ENCODE measurements at places on chromosomes 11 and 22.

DNA sequence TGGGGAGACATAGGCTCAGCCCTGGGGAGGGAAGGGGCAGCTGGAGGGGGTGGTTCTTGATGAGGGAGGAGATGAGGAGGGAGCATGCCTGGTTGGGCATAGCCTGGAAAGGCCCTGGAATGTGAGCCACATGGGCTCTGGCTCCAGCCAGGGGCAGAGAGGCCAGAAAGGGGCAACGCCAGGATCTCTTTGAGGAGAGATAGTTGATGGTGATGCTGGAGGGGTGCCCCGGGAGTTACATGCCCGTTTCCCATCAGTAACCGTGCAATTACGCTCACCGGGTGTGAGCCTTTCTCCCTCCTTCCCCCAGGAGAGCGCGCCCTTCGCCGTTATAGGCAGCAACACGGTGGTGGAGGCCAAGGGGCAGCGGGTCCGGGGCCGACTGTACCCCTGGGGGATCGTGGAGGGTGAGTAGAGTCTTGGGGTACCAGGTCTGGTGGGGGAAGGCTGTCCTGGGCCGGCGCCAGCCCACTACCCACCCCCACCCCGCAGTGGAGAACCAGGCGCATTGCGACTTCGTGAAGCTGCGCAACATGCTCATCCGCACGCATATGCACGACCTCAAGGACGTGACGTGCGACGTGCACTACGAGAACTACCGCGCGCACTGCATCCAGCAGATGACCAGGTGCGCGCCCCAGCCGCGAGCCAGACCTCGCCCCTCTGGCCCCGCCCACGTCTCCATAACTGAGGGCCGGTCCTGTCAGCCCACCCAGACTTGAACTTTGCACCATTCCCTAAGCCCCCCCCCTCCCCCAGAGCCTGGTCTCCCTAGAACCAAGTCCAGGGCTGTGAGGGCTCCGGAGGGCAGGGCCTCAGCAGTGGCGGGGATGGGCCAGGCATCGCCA, 1.8 kb upstream of the GP1BB start:
- no peak for DNase-seq

DNA sequence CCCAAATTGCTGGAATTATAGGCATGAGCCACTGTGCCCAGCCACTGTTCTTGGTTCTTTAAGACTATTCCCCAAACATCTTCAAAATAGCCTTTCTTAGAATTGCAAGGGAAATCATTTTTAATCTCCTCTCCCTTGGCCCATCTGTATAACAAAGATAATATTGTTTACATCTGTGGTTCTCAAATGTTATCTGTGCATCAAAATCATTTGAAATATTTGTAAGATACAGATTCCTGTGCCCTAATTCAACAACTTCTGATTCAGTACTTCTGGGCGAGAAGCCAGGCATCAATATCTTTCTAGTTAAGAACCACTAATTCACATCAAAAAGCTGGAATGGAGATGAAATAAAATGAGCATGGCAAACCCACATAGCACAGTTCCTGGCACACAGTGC, 83.0 kb downstream of the TMPRSS5 start:
- no peak for DNase-seq

- no peak for DNase-seq
These were observed 6.0 kb downstream of the UCP2 start for GRCh38 chr11:73976451-73977151.

GRCh38 chr11:121369366-121369765, 76.8 kb downstream of the SC5D start:
- no peak for DNase-seq

DNA sequence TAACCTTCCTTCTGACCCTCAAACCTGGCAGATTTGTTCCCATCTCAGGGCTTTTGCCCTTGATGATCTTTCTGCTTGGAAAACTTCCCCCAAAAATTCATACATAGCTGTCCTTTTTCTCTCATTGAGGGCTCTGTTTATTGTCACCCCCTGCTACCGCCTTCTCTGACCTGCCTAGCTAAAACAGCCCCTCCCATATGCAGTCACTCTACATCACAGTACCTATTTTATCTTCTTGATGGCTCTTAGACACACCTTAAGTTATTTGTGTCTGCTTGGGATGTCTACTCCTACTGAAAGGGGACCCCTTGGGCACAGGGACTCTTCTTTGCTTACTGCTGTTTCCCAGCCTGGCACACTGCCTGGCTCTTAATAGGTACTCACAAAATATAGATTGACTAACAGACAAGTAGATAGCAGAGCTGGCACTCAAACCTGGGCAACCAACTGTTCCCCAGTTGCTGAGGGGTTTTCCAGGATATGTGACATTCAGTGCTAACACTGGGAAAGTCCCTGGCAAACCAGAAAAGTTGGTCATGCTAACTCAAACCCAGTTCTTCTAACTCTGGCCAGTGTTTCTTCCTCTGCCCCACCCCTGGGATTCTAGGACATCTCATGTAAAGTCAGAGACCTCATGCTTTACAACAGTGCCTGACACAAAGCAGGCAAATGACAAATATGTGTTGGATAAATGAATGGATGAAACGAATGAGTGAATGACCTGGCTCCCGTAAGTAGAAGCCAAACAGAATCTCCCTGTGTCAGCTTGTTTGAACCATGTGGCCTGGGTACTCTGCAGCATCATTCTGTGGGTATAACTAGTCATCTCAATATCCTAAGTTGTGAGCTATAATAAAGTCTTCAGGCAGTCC, 19.8 kb upstream of the FJX1 start:
- no peak for DNase-seq

DNA sequence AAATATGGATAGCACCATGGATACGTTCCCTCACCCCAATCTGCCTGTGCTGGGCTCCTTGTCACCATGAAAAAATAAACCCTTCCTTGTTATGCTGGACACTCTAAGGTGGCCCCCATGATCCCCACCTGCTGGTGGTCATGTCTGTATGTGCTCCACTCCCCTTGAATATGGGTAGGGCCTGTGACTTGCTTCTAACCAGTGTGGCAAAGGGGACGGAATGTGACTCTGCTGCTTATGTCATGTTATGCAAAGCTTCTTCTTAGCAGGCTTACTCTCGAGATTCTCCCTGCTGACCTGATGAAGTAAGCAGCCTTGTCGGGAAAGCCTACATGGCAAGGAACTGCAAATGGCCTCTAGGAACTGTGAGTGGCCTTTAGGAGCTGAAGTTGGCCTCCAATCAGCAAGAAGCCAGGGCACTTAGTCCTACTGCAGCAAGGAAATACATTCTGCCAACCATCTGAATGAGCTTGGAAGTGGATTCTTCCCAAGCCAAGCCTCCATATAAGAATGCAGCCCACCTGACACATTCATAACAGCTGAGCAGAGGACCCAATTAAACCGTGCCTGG, 159.9 kb downstream of the CCDC34 start:
- DNase-seq, result no peak

- no peak for DNase-seq
These were observed 7.7 kb upstream of the NEAT1 start for GRCh38 chr11:65414776-65415498.

DNA sequence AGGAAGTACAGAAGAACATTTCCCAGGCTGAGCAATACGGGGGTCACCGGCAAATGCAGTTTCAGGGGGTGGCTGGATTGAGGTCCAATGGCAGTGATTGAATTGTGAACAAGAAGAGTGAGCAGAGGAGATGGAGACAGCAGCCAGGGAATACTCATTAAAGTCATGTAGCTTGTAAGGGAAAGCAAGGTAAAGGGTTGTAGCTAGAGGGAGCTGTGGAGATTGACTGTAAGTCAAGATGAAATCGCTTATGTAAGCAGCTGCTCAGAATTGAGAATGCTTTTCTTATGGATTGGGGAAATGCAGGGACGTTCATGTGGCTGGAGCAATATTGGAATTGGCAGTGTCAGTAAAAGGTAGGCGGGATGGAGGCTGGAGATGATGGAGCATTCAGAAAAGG, 111.4 kb upstream of the TBCEL start:
- no peak for DNase-seq

- peak; percentile 37 for DNase-seq
These were observed 418 bp downstream of the ACO2 start for GRCh38 chr22:41469218-41469851.

DNA sequence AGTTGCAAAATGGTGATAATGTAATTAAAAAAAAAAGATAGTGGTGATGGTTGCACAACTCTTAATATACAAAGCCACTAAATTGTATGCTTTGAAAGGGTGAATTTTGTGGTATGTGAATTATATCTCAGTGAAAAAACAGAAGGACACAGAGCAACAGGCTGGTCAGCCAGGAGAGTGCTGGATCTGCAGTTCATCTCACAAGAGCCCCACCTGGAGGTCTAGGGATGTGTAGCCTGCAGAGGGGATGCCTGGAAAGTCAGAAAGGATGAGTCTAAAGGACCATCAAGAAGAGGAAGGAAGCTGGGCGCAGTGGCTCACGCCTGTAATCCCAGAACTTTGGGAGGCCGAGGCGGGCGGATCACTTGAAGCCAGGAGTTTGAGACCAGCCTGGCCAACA, 9.0 kb downstream of the POLR3H start:
- no peak for DNase-seq

GRCh38 chr22:35039625-35040024, 26.3 kb upstream of the ISX start:
- DNase-seq, result no peak

DNA sequence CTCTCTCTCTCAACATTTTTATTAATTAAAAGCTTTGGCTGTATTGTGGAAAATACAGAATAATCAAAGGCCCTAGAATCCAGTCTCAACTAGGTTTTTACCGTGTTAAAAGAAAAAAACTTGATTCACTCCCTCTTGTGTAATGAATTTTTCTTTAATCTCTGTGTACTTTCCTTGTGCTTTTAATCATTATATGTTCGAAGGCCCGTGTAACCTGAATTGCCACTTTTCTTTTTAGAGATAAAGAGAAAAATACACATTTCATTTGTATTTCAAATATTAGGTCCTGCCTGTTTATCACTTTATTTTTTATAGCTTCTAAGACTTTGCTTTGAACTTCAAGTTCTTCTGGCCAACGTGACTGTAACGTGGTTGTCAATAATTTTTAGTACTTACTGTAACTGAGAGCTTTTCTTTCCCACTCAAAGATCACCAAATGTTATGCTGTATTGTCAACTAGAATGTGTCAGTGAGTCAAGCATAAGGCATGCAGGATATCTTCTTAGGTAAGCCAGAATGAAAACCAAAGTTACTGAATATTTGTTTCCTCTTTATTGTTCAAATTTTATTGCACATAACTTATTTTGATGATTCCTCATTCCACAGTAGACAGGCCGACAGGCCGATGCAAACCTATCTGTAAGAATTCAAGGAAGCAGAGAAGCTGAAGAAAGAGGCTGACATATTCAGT, 23.3 kb upstream of the FAR1 start:
- no peak for DNase-seq

GRCh38 chr11:35304386-35304775, 115.0 kb downstream of the SLC1A2 start:
- DNase-seq, result peak; percentile 33

GRCh38 chr11:102138223-102138622, 28.0 kb downstream of the YAP1 start:
- DNase-seq, result no peak

GRCh38 chr22:36573815-36574363, 44.9 kb upstream of the EIF3D start:
- DNase-seq, result no peak

GRCh38 chr22:26429458-26430286, 612 bp downstream of the ASPHD2 start:
- DNase-seq, result no peak

DNA sequence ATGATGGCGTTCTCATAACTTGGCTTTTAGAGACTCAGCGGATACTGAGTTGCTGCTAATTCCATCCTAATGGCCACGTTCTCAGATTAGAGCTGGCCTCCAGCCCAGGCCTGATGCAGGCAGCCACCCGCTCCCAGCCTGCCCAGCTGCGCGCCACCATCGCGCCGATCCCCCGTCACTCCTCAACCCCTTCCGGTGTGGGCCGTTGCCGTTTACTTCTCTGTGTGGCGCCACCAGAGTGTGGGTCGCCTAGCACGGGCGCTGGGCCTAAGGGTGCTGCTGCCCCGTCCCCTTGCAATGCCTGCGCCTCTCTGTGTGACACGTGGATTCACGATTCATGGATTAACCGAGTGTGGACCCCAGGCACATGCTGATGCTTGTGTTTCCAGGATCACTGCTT, 1116.0 kb downstream of the BRD1 start:
- no peak for DNase-seq

DNA sequence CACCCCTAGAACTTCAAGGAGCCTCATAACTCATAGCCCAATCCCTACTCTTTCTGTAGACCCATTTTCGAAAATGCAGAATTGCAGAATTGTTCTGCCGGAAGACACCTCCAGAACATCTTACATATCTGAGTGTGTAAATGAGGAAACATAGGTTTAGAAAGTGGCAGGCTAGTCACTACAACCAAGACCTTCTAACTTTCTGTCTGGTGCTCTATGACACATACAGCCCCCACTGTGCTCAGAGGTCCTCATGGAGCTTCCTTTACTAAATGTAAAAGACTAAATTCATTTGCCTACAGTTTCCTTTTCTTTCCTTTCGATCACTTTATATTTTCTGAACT, 132.1 kb upstream of the DDI1 start:
- no peak for DNase-seq

DNA sequence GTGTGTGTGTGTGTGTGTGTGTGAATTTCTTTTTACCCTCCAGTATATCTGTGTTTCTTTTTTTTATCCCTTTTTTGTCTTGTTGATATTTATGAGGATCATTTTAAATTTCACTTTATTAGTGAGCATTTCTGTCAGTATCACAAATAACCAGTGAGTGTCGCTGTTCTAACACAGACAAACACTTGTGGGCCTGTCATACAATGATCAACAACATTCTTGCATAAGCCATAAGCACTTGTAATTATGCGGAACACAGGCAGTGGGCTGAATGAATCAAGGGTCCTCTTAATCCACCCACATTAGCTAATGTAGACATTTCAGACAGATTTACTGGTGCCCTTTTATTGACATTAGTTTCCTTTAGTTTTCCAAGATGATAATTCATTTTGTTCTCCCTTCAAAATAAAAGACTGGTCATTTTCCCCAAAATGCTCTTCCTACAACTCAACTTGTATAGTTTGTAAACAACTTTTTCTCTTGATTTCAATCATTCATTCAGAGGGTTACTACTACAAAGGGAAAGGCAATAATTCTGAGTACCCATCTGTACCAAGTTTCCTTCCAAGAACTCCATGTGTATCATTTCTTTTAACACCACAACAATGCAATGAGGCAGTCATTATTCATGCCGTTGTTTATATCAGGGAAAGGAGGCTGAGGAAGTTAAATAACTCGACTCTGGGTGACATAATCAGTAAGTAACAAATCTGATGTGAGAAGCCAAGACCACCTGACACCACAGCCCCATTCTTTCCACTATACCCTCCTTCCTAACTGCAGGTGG, 34.5 kb upstream of the ANO3 start:
- no peak for DNase-seq

GRCh38 chr11:6621711-6622211, 2.5 kb upstream of the TPP1 start:
- no peak for DNase-seq

DNA sequence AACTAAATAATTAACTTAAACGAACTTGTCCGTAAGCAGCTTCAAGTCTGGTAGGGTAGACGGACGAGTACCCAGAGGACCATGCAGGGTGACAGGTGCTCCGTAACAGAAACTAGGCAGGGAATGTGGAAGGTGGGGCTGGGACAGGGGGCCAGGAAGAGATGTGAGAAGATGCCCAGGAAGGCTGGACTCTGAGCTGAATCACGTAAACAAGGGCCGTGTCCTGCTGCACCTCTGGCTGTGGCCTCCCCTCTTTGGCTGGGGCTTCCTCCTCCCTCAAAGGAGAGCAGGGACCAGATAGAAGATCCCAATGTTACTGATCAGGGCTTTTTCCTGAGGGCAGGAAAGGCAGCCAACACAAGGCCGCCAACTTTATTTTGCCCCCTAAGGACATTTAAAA, 47.9 kb downstream of the PACSIN2 start:
- no peak for DNase-seq

GRCh38 chr11:102603091-102603490, 22.0 kb downstream of the MMP20 start:
- no peak for DNase-seq

Measured in CD4-positive, alpha-beta T cell treated with Interferon gamma for 1 hour (primary cell).